ENCODE measurements at places on chromosomes 4 and X.

DNA sequence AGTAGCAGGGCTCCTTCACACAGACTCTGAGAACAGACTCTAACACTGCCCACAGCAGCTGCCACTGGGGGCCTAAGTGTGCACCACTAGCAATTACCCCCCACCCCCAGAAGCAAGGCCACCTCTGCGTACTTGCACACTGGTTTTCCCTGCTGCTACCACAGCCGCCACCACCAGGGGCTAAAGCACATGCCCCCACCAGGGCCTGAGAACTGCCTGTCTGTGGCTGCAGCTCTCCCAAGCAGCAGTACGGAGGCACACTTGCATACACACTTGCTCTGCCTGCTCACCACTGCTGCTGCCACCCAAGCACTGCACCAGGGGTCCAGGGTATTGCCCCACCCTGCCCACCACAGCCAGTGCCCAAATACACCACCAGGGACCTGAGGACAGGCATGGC is 59.6 kb downstream of the SCML2 start:
- DNase-seq, result no peak

GRCh38 chr4:98102660-98103059 is 40.6 kb downstream of the STPG2 start:
- no peak for DNase-seq

- DNase-seq, result no peak
These were observed 12.7 kb upstream of the ZNF330 start for GRCh38 chr4:141207961-141208360.

DNA sequence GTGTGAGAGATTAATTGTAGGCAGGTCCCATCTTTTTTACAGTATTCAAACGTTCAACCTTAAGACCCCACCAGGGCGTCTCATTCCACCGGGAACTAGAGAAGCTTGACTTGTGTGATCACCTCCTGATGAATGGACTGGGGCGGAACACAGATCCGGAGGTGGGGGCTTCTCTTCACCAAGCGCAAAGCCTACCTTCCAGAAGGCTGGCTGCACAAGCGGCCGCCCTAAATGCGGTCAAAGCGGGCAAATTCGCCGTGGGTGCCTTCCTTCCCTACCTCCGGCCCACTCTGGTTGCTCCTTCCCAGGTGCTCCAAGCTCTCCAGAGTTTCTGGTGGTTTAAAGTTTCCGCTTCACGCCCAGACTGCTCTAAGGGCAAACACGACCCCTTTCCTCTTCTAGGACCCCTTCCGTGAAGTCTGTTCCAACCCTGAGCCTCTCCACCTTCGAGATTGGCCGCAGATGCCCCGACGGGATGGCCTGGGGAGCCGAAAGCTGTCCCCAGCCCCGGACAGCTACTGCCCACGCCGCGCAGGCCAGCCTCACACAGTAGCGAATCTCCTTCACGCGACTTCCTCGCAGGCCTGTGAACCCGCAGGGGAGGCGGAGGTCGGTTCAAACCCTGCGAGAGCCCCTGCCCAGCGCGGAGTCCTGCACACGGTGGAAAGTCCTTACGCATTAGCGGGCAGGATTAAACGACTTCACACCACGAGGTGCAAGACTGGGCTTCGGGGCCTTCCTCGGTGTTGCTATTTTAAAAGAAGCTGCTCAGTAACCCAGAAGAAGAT is 1.6 kb upstream of the WWC2 start:
- DNase-seq, result no peak

GRCh38 chrX:15877380-15877779 is 22.8 kb upstream of the AP1S2 start:
- no peak for DNase-seq

DNA sequence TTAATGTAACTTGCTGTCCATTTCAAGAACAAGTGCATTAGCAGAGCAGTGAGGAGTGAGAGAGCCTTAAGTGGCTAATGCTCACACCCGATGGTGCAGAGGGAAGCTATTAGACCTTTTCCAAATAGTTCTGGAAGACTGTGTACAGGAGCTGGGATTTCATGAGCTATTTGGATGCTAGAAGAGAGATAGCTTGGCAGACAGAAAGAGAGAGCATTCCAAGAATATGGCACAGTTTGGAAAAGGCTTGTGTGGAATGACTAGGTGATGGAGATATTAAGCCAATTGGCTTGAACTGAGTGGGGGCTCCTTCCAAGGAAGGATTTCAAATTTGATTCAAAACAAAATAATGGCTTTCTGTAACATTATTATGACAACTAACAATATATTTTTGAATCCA is 1097.2 kb upstream of the TENM3 start:
- no peak for DNase-seq

Measured in stimulated activated CD8-positive, alpha-beta memory T cell treated with anti-CD3 and anti-CD28 coated beads, Interleukin-4, amount 100 ng/mL, for 1 hour (primary cell).